ENCODE measurements at places on chromosomes 6 and 20. TPM values are rescaled to one million over a fixed set of nuclear protein-coding genes. Genes with fewer than 3 reads are reported as not detected.
A peak's percentile ranks its signal among the peaks of the same experiment; 100 is the strongest.

DNA sequence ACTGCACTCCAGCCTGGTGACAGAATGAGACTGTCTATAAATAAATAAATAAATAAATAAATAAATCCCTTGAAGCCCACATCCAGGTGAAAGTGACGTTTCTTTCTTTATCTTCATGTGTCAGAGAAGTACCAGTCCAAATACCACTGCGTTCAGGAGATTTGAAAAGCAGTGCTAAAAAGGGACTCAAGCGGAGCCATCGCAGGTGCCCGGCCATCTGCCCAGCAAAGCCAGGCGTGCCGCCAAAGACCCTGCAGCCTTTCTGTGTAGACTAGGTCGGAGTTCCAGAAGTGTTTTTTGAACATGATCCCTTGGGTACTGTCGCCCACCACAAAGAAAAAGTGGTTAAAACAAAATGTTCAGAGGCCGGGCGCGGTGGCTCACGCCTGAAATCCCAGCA, 65.7 kb upstream of the CEP85L start:
- H3K27me3 ChIP-seq, result no peaks in the 10 kb centered on the region
- H3K36me3 ChIP-seq, result no peaks in the 10 kb centered on the region
- no peak overlapping the region for H3K27ac ChIP-seq
- no peak overlapping the region for H3K4me3 ChIP-seq
- no peak for DNase-seq

DNA sequence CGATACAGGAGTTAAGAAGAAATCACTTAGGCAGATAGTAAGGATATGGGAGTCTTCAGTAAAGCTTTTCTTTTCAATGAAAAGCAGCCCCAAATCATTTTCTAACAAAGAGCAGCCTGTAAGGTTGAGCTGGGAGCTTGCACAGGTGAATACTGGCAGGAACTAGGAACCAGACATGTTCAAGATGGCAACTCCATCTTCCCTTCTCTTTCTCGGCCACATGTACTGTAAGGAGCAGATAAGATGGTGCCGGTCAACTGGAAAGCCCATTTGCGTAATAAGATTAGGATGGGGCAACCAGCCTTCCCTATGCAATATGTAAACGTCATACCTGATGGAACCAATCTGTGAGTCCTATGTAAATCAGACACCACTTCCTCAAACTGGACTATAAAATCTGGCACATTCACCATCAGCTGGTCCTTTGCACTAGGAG, 46.2 kb upstream of the RNGTT start:
- H3K27ac ChIP-seq, result no peak overlapping the region
- H3K27me3 ChIP-seq, result no peaks in the 10 kb centered on the region
- H3K4me1 ChIP-seq, result peaks cover 11% of the 10 kb centered on the region
- no peak overlapping the region for H3K4me3 ChIP-seq
- DNase-seq, result no peak

DNA sequence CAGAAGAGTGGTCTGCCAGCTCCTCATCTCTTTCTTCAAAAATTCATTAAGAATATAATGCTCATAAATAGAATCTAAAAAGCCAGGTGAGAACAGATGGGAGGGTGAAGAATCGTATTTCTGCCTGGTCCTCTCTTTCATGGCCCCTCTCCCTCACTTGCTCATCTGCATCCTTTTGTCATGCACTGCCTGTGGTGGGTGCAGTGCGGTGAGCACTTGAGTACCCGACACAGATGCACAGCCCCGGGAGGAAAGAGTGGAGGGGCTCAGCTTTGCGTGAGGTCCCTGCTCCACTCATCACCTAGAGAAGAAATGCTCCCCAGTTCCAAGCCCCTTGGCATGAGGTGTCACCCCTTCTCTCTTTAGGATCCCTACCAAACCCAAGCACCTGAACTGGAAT, 58.1 kb upstream of the GLP1R start:
- H3K4me3 ChIP-seq, result no peak overlapping the region
- no peak overlapping the region for H3K27ac ChIP-seq
- no peaks in the 10 kb centered on the region for H3K4me1 ChIP-seq
- no peak for DNase-seq
- H3K36me3 ChIP-seq, result no peaks in the 10 kb centered on the region

GRCh38 chr6:3088968-3089367, 20.7 kb downstream of the RIPK1 start:
- DNase-seq, result no peak
- H3K4me1 ChIP-seq, result no peaks in the 10 kb centered on the region
- H3K4me3 ChIP-seq, result no peak overlapping the region
- H3K27ac ChIP-seq, result no peak overlapping the region
- no peaks in the 10 kb centered on the region for H3K27me3 ChIP-seq

DNA sequence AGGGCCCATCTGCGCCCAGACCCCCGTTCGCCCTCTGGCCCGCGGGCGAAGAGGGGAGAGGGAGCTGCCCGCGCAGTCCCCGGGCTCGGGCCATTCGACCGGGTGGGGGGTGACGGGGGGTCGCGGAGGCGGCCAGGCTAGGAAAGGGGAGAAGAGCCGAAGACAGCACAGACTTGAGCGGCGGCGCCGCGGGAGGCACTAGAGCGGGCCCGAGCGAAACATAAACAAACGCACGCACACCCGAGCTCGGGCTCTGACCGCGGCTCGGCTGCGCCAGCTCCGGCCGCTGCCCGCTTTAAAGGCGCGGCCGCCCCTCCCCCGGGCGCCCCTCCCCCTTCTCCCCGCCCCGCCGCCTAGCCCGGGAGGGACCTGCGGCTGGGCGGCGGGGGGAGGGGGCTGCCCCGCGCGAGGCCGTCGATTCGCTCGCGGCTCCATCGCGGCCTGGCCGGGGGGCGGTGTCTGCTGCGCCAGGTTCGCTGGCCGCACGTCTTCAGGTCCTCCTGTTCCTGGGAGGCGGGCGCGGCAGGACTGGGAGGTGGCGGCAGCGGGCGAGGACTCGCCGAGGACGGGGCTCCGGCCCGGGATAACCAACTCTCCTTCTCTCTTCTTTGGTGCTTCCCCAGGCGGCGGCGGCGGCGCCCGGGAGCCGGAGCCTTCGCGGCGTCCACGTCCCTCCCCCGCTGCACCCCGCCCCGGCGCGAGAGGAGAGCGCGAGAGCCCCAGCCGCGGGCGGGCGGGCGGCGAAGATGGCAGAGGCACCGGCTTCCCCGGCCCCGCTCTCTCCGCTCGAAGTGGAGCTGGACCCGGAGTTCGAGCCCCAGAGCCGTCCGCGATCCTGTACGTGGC, at the start of gene FOXO3:
FOXO3 (plus strand) TSS at position 455 of the 846 bp plus-strand sequence; CDS start at position 747, 292 bp downstream.
- no peaks in the 10 kb centered on the region for H3K36me3 ChIP-seq
- peaks cover 3% of the 10 kb centered on the region for H3K27me3 ChIP-seq
- H3K4me3 ChIP-seq, result peak within 1 kb of the TSS; percentile 95
- H3K27ac ChIP-seq, result no peak within 1 kb of the TSS
- no peaks in the 10 kb centered on the region for H3K4me1 ChIP-seq

GRCh38 chr20:5000263-5001173, 792 bp downstream of the SLC23A2 start:
- H3K4me1 ChIP-seq, result no peaks in the 10 kb centered on the region
- H3K27ac ChIP-seq, result no peak overlapping the region
- DNase-seq, result peak; percentile 54
- peak overlapping the region; percentile 81 for H3K4me3 ChIP-seq
- no peaks in the 10 kb centered on the region for H3K36me3 ChIP-seq

- H3K36me3 ChIP-seq, result no peaks in the 10 kb centered on the region
- H3K4me1 ChIP-seq, result no peaks in the 10 kb centered on the region
- H3K27me3 ChIP-seq, result no peaks in the 10 kb centered on the region
- no peak for DNase-seq
- H3K4me3 ChIP-seq, result no peak overlapping the region
Observed at GRCh38 chr6:117992856-117993255, 85.8 kb downstream of the SLC35F1 start.

DNA sequence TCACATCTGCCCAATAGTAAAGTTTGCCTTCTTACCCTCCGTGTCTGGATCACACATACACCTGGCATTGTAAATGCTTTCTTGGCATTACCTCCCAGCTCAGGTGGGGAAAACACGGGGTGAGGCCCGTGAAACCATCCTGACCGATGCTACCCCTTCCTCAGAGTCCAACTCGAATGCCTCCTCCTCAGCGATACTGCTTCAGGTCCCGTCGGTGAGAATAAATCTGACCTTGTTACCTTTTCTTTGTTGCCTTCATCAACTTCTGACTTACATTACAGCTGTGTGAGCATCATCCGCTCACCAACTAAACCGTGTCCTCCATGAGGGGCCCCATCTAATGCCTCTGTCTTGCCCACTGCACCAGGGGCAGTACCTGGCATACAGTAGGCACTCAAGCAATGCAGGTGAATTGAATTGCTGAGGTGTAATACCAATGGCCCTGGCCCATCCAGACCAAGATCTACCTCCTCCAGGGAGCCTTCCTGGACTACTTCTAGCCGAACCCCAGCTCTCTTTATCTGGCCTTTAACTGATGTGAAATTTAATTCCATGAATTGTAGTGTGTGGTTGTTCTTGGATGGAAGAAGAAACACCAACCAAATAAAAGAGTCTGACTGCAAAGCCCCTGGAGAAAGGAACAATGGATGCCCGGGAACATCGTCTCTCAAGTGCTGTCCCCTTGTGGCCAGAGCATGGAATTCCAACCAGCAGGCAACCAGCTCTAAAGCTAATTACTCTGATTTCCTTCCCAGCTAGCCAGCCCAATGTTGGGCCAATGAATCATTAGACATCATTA, 141.5 kb downstream of the ANKRD60 start:
- no peaks in the 10 kb centered on the region for H3K4me1 ChIP-seq
- H3K36me3 ChIP-seq, result no peaks in the 10 kb centered on the region
- H3K27ac ChIP-seq, result no peak overlapping the region
- DNase-seq, result peak; percentile 67
- no peak overlapping the region for H3K4me3 ChIP-seq

DNA sequence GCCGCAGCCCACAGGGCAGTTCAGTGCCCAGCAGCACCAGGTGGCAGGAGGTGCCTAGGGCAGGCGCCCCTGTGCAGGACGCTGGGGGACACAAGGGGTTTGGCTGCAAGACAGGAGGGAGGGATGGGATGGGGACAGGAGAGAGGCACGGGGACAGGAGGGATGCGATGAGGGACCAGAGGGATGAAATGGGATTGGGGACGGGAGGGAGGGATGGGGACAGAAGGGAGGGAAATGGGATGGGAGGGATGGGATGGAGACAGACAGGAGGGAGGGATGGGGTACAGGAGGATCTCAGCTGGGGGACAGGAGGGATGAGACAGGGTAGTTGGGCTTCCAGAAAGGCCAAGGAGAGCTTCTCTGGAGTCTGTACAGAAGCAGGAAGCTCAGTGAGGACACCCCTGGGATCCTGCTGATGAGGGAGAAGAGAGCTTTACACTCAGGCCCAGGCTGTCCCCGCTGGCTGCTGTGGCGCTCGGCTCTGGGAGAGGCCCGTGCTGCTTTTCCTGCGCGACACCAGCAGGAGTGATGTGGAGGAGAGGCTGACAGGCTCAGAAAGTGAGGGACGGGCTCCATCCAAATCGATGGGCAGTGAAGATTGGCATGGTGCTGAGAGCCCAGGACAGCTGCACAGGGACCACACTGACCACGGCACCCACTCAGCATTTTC, 400.8 kb downstream of the SMOC2 start:
- no peak overlapping the region for H3K27ac ChIP-seq
- H3K36me3 ChIP-seq, result no peaks in the 10 kb centered on the region
- H3K27me3 ChIP-seq, result no peaks in the 10 kb centered on the region
- no peak for DNase-seq
- no peak overlapping the region for H3K4me3 ChIP-seq
- H3K4me1 ChIP-seq, result peaks cover 5% of the 10 kb centered on the region

DNA sequence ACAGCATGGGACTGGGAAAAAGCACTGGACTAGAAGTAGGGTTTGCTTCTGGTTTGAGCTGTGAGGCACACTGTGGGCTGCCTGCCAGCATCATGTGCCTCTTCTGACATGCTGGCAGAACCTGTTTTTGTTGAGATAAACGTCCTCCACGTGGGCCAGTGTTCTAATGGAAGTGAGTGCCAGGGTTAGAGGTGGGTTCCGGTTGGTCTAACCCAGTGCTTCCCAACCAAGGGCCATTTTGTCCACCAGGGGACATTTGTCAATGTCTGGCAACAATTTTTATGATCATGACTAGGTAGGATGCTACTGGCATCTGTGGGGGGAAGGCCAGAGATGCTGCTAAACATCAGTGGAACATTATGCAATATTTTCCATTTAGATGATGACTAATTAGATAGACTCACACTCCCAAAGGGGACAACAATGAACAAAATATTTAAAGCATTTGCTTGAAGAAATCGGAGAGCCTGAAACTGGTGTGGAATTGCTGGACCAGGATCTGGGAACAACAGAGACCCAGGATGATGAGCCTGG, 7.8 kb upstream of the APMAP start:
- H3K4me1 ChIP-seq, result no peaks in the 10 kb centered on the region
- DNase-seq, result peak; percentile 8
- no peaks in the 10 kb centered on the region for H3K27me3 ChIP-seq

- no peak overlapping the region for H3K27ac ChIP-seq
- H3K4me1 ChIP-seq, result no peaks in the 10 kb centered on the region
- DNase-seq, result no peak
- no peak overlapping the region for H3K4me3 ChIP-seq
- no peaks in the 10 kb centered on the region for H3K36me3 ChIP-seq
- no peaks in the 10 kb centered on the region for H3K27me3 ChIP-seq
Observed at GRCh38 chr6:6193221-6193745, 127.2 kb downstream of the F13A1 start.

GRCh38 chr20:47263080-47263464, 93.4 kb downstream of the ZMYND8 start:
- no peaks in the 10 kb centered on the region for H3K4me1 ChIP-seq
- H3K36me3 ChIP-seq, result peaks cover 80% of the 10 kb centered on the region
- no peaks in the 10 kb centered on the region for H3K27me3 ChIP-seq
- DNase-seq, result no peak

- peaks cover 91% of the 10 kb centered on the region for H3K36me3 ChIP-seq
- no peak overlapping the region for H3K4me3 ChIP-seq
- no peak for DNase-seq
- no peaks in the 10 kb centered on the region for H3K4me1 ChIP-seq
- no peaks in the 10 kb centered on the region for H3K27me3 ChIP-seq
- no peak overlapping the region for H3K27ac ChIP-seq
Observed at GRCh38 chr20:58907320-58908137, 55.0 kb downstream of the GNAS start.

DNA sequence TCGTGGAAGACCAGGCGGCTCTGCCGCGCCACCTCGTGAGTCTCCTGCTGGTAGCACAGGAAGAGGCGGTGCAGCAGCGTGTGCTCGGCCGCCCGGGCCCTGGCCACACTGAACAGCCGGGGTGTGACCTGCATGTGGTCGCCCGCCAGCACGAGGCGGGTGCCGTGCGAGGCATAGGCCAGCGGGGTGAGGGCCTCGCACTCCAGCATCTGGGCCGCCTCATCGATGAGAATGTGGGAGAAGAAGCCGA, 7.0 kb downstream of the HELZ2 start:
- H3K4me3 ChIP-seq, result no peak overlapping the region
- H3K36me3 ChIP-seq, result no peaks in the 10 kb centered on the region
- no peaks in the 10 kb centered on the region for H3K27me3 ChIP-seq
- no peaks in the 10 kb centered on the region for H3K4me1 ChIP-seq

DNA sequence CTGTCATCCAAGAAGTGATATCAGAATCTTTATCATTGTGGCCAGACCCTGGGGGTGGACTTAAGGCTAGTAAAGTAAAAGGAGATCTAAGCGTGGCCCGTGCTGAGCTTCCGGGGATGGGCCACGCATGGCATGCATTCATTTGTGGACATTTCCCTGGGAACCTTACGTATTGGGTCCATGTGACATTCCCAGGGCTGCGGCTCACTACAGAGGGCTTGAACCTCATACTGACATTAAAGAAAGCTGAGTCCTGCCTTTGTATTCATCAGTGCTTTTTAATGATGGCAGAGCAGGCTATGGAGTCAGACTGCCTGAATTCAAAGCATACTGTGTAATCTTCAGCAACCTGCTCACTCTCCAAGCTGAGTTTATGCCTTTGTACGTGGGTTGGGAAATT, 152.2 kb upstream of the AFDN start:
- no peaks in the 10 kb centered on the region for H3K27me3 ChIP-seq
- H3K27ac ChIP-seq, result no peak overlapping the region
- H3K4me3 ChIP-seq, result no peak overlapping the region
- H3K4me1 ChIP-seq, result peaks cover 3% of the 10 kb centered on the region
- H3K36me3 ChIP-seq, result peaks cover 14% of the 10 kb centered on the region

Gene BFSP1
- total RNA-seq, result 8.6 TPM

Gene MOXD1
- 2.5 TPM for total RNA-seq

Gene BTNL2
- not detected for total RNA-seq

Gene PRR18
- 0.11 TPM for total RNA-seq

Measured in H9 (cell line).